ENCODE measurements at places on chromosomes 12 and 14.

GRCh38 chr12:95227818-95228356 is 10.3 kb downstream of the VEZT start:
- DNase-seq = no peak

GRCh38 chr12:76020281-76020680 is 11.3 kb downstream of the PHLDA1 start:
- no peak for DNase-seq

DNA sequence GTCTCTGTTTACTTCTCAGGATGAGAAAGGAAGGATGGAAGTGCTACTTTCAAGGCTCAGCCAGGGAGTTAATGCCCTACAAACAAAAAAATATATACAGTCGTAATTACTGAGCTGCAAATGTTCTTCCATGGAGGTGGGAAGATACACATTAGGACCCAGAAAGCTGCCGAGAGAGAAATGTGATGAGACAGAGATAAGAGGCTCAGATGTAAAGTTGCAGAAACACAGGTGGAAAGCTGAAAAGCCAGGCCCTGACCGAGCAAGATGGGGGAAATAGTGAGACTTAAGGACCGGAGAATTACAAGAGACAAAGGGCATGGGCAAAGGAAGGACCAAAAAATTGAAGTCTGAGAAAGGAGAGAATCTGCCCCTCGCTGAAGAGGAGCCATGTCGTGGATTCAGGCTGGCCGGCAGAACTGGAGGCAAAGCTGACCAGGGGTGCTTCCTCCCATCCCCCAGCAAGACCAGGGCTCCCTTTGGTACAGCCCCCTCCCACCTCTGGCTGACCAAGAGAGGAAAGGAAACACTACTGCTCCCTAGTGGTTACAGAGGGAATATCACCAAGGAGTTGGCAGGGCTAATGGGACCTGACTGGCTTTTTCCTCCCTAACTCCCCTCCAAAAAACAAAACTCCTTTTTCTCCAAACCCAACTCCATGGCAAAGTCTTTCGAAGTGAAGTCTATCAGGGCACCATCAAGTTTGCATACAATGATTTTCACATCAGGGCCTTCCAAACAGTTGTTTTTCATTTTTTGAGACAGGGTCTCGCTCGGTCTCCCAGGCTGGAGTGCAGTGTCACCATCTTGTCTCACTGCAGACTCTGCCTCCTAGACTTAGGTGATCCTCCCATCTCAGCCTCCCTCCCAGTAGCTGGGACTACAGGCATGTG is 12.1 kb downstream of the ZFHX2 start:
- peak; percentile 46 for DNase-seq

DNA sequence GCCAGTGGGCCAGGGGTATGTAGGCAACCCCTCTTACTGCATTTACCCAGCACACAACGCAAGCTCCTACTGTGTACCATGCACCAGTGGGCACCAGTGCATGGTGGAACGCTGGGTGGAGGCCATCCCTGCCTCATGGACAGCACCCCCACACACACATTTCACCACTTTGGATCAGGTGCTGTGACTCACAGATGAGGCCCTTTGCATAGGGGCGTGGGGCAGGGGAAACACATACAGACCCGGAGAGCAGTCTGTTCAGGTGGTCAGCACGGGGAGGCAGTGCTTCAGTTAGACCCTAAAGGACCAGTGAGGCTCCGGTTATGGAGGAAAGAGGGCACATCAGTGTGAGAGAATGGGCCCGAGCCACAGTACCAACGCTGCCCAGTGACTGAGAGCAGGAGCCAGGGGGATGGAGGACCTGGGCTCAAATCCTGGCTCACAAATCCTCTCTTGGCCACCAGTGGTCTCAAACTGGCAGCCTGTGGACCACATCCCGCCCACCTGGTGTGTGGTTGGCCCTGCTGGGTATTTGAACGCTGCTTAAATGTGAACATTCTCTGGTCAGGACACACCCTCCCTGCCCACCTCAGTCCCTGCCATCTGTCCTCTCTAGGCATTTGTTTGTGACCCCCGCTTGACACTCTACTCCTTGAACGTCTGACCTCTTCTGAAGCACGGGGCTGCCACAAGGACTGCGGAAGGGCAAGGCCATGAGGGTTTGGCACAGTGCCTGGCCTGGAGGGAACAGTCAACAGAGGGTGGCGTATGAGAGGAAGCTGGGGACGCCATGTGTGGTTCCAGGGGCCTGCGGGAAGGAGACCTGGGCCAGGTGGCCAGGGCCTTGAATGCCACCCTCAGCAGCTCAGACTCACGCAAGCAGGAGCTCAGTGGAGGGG is 46.7 kb downstream of the FAM222A start:
- DNase-seq = no peak

- no peak for DNase-seq
Observed at GRCh38 chr12:49236423-49236822, 28.5 kb upstream of the TUBA1C start.

DNA sequence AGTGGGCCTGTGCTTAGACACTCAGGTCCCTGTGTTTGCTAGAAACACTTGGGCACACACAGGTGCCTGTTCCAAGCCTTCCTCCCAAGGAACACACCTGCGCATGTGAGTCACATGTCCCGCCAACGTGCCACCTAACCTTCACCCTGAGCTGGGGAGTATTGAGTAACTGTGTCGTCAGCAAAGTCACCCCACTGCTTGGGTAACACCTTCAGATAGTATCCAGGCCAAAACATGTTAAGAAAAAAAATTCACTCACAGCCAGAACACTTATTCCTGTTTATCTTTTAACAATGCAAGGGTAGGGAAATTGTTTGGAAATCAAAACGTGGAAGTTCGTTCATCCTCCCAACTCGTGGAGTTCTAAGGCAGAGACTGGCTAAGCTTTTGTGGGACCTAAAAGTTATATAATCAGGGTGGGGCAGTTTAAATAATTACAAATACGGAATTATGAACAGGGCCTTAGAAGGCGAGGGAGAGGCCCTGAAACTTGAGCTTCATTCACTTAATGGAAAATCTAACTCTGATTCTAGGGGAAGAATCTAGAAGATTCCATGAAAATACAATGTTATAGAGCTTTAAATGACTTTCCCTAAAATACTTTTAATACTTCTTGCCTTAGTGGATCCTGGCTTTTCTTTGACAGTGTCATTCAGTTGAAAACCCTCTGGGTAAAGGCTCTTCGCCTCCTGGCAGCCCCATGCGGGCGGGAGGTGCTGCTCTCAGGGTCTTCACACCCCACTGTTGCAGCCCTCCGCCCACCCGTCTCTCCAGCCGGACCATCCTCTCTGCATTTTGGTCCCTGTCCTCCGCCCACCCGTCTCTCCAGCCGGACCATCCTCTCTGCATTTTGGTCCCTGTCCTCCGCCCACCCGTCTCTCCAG is 30.3 kb upstream of the ADIPOR2 start:
- DNase-seq = no peak

GRCh38 chr12:41466802-41467201 is 278.7 kb downstream of the PDZRN4 start:
- no peak for DNase-seq

- DNase-seq = no peak
Observed at GRCh38 chr12:51517800-51518199, 73.2 kb upstream of the SCN8A start.

GRCh38 chr12:120784804-120785203 is 59.2 kb downstream of the ACADS start:
- no peak for DNase-seq

DNA sequence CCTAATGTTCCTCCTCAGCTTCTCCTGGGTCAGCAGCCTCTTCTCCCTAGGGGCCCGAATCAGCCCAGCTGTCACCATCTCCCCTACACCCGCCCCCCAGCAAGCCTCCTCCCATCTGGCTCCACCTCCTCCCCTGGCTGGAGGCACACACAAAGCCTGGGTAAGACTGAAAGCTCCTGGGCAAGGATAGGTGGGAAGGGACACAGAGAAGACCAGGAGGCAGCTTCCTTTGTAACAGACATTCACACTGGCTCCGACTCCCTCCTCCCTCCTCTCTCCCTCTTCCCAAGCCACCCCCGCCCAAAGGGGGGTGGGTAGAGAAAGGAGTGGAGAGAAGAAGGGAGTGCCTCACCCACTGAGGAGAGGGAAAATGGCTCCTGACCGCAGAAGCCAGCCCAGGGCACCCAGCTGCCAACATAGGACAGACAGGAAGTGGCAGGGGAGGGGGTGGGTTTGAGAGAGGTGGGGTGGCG is 4.0 kb downstream of the CHD4 start:
- DNase-seq = peak; percentile 71

- DNase-seq = no peak
Observed at GRCh38 chr12:15546102-15546701, 223.9 kb downstream of the PTPRO start.

GRCh38 chr14:31592631-31593030 is 31.4 kb downstream of the NUBPL start:
- no peak for DNase-seq

DNA sequence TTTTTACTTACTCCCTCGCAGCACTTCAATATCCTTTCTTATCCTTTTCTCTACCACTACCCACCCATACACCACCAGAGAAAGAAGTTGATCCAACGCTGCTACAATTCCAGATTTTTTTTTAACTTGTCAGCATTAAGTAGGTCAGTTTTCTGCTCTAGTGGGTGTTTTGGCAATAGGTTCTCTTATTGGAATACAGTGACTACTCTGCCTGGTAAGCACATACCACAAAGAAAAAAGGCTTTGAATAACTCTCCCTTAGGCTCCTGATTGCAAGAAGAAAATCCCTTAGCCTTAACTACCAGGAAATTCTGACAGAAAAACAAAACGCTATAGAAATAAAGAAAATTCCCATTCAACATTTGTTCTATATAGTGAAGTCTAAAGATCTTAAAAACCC is 72.0 kb downstream of the NUMB start:
- no peak for DNase-seq

DNA sequence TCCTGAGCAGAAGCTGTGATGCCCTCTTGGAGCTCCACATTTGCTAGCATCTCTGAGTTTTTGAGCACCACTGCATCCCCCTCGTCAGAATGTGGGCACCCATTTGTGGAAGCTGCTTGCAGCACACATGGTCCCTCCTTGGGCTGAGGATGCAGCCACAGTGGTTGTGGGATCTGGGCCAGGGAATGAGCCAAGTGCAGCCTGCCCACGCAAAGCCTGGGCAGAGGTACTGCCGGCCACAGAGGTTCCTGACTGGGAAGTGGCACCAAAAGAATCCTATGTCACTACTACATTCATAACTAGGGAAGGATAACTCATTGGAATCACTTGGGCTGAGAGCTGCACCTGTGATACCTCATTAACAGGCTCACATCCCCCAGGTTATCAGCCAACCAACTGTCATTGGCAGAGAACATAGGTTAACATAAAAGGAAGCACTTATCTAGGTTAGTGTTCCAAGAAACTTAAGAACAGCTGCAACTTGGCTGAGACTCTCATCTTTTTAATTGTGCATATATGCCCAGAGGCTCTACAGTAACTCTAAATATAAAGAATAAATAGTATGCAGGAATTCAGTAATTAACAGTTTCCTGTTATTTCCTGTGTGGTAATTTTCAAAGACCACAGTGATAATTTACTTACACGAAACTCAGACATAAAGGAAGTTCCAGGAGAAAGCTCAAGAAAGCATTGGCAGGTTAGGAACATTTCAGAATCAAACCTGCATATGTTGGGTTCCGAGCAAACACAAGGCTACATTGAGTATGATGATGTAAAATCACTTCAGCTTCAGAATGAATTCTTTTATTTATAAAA is 145.3 kb downstream of the BCAT1 start:
- no peak for DNase-seq

- DNase-seq = no peak
Observed at GRCh38 chr12:96335270-96335669, 65.0 kb downstream of the CDK17 start.

GRCh38 chr12:122022393-122023338 is 982 bp downstream of the BCL7A start:
- peak; percentile 19 for DNase-seq

DNA sequence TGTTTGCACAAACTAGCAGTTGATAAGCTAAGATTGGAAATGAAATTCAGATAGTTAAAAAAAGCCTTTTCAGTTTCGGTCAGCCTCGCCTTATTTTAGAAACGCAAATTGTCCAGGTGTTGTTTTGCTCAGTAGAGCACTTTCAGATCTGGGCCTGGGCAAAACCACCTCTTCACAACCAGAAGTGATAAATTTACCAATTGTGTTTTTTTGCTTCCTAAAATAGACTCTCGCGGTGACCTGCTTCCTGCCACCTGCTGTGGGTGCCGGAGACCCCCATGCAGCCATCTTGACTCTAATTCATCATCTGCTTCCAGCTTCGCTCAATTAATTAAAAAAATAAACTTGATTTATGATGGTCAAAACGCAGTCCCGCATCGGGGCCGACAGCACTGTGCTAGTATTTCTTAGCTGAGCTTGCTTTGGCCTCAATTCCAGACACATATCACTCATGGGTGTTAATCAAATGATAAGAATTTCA is 335.6 kb downstream of the TMEM121 start:
- DNase-seq = no peak

DNA sequence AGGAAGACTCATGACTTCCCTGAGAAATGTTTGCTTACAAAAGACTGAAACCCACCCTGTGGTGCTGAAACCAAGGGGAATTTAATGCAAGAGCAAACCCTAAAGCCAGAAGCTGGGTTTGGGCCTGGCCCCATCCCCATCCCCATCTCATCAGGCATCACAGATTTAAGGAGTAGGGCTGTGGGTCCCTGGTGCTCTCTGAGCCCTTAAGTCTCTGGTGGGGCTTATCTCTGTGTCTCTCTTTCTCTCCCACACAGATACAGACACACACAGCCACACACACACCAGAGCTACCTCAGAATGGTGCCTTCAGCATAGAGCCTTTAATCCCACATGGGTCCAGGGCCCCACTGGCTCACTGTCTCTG is 237.1 kb downstream of the SLC41A2 start:
- DNase-seq = no peak

GRCh38 chr14:58876608-58877007 is 238.8 kb downstream of the DACT1 start:
- DNase-seq = no peak

DNA sequence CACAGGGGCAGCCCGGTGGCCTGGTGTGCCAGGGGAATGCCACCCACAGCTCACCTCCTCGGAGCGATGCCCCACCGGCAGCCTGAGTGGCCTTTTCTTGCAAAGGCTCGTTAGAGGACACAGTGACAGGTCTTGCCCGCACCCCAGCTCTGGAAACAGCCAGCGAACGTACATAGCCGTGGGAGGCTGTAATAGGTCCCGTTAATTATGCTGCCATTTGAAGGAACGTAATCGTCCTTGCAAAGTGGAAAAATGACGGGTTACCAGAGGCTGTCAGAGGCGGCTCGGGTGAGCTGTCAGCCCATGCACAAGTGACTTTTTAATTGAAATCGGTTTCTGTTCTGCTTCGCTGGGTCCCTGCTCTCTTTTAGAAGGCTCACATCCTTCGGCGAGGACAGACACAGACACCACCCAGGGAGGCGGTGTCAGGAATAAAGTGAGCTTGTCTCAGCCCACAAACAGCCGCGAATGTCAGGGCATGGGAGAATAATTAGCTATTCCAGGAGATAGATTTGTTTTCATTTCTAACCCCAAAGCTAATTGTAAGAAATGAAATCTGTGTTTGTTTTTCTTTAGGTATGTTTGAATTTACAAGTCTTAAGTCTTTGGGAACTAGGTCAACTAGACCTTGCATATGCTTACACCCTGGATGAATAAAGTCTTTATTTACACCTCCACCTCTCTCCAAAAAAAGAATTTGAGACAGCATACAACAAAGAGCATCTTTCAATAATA is 77.2 kb upstream of the RFLNA start:
- DNase-seq = peak; percentile 48
